Muscle of leg (tissue), 16 donors: ENCODE measurements at places on chromosomes 1 and 21.

- peak; percentile 81 for DNase-seq
Measured at GRCh38 chr1:177209357-177209756, 38.6 kb downstream of the BRINP2 start.

DNA sequence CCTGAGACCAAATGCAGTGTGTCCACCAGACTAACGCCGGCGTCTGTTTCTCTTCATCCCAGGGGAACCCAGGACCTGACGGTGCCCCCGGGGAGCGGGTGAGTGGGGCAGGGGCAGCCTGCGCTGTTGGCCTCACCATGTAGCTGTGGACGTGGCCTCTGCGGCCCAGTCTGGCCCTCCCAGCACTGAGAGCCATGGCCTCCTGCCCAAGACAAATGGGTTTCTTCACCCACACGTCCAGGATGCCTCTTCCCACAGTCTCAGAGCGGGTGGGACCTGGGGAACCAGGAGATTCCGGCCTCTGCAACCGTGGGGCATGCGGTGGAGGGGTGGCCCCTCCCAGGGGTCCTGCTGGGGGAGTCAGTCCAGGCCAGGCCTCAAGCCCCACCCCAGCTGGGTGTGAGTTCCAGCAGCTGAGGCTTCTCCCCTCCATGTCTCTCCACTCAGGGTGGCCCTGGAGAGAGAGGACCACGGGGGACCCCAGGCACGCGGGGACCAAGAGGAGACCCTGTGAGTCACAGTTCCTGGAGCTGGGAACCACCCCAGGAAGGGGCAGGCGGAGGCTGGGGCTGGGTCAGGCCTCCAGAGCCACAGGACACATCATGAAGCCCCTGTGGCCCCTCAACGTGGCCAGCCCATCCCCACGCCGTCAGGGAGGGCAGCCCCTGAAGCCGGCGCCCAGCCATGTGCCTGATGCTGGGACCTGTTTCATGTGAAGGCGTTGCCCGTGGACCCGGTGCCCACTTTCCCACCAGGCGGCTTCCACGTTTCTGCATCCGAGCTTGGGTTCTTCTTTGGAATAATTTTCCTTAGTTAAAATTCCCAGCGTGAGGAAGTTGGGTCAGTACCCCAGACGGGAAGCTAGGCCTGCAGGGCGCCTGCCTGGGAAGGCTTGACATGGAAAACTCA lies 11.0 kb downstream of the COL6A1 start:
- no peak for DNase-seq

DNA sequence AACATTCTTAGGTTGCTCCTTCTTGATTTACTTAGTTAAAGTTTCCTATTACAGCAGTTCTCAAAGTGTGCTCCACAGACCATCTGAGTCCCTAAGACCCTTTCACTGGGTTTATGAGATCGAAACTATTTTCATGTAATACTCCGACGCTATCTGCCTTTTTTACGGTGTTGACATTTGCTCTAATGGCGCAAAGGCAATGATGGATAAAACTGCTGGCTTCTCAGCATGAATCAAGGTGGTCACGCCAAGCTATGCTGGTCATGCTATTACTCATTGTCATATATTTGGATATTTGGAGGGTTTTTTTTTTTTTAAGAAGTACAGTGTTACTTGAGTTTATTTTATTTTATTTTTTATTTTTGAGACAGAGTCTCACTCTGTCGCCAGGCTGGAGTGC lies 235.1 kb downstream of the KIF26B start:
- DNase-seq = no peak

- DNase-seq = no peak
Measured at GRCh38 chr1:60994369-60994768, 88.0 kb upstream of the NFIA start.

DNA sequence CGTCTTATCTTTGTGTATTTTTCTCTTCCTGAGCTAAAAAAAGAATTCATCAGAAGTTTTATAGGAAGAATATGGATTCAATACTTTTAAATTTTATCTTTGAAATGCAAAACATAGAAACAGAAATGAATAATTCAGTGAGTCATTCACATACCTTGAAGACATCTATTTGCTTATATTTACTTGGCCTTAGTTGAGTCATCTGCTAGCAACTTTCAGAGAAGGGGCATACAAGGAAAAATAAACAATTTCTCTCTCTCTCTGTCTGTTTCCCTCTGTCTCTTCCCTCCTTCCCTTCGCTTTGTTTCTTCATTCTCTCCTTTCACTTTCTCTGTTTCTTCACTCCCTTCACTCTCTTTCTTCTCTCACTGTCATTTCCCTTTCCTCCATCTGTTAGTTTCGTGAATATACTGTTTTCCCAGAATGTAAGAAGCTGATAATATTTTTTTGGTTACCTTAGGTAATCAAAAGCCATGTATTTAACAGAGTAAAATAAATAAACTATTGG lies 477.2 kb downstream of the BRINP3 start:
- DNase-seq = no peak

DNA sequence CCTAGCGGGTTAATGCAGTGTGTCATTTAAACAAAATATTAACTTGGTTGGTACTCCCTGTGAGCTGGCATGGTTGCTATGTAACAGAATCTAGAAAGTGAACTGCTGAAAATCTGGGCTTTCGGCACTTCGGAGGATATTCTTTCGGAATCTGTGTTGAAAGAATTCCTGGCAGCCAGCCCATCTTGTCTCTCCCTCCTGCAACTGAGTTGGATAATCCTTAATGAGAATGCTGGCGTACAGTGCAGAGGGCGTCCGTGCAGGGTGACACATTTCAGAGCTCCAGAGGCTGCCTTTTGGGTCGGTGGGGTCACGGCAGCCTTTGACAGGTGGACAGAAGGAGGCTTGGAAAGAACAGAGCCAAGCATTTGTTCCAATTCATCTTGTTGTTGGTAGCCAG lies 3.7 kb downstream of the KAZN start:
- DNase-seq = peak; percentile 79

GRCh38 chr21:41957991-41958766 lies 4.4 kb upstream of the C2CD2 start:
- DNase-seq = peak; percentile 95

DNA sequence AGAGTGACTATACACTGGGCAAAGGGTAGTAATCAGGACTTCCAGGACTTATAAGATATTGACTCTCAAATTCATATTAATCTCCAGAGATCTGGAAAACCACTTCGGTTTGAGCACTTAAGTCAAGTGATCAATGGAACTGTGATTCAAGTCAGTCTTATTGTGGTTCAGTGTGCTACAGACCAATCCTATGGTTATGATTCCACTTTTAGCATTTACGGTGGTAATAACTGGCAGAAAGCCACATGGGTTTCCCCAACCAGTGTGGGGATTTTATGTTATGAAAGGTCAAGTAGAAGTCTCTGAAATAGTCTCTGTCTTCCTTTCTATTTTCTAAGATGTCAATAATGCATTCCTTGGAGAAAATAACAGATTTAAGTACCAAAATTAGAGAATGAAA lies 151.3 kb upstream of the NEGR1 start:
- no peak for DNase-seq

- DNase-seq = no peak
Measured at GRCh38 chr1:55233145-55233777, 18.1 kb upstream of the USP24 start.

DNA sequence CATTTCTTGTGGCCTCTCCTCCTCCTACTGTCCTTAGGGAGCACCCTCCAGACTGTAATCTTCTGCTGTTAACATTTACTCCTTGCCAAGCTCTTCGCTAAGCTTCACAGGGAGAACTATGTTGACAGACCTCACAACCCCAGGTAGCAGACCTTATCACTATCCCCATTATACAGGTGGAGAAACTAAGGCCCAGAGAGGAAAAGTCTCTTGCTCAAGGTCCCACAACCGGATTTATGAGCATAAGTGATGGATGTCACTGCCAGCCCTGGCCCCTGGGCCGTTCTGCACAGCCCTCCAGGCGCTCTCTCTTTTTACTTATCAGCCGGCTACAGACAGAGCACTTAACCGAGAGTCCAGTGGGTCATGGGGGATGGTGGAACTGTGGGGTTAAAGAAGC lies 18.1 kb downstream of the LYPD8 start:
- no peak for DNase-seq

GRCh38 chr21:31634993-31635392 lies 24.5 kb upstream of the SOD1 start:
- DNase-seq = no peak

GRCh38 chr1:67957066-67957465 lies 93.4 kb downstream of the DIRAS3 start:
- DNase-seq = peak; percentile 92

DNA sequence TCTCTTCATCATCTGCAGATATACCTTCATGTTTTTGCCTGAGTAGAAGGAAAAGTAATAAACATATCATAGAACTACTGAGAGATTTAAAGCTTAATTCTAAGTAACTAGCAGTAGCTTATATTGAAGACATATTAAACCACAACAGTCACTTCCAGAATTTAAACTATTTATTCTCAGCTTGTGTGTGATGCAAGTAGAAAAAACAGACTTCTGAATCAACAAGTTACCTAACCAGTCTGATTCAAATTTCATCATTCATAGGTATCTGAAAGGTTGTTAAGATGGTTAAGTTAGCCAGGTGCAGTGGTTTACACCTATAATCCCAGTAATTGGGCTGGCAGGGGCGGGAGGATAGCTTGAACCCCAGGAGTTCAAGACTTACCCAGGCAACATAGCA lies 41.9 kb downstream of the SPAG17 start:
- DNase-seq = no peak

- no peak for DNase-seq
Measured at GRCh38 chr1:56092684-56093570, 486.4 kb downstream of the PLPP3 start.

GRCh38 chr1:23555986-23556634 lies 3.2 kb downstream of the ID3 start:
- peak; percentile 47 for DNase-seq

DNA sequence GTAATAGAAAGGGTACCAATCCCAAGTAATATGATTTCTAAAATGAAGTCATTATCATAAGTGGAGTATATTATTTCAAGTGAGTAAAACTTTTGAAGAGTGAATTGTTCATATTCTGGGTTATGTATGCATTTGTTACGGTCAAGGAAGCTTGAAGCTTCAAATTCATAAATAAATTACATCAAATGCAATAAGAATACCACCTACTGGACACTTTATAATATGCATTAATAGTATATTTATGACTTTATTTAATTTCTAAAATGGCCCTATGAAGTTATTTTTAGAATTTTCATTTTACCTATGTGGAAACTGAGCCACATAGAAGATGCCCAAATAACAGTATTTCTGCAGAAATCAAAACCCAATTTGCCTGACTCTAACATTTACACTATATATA lies 260.6 kb downstream of the SMYD3 start:
- no peak for DNase-seq

DNA sequence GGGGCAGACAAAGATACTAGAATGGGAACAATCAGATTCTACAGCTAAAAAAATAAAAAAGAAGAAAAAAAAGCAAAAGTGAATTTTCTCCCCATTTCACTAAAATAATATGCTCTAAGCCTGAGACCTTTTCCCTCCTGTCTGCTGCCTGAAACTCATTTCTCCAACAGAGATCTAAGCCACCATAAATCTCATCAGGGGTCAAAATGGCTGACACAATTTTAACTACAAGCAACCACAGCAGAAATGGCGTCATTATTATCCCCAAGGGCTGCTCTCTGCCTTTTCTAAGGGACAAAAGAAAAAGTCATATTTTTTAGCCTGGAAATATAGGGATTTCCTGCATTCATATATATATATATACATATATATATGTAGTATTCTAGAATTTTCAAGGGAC lies 183.7 kb upstream of the CAMK1G start:
- no peak for DNase-seq

DNA sequence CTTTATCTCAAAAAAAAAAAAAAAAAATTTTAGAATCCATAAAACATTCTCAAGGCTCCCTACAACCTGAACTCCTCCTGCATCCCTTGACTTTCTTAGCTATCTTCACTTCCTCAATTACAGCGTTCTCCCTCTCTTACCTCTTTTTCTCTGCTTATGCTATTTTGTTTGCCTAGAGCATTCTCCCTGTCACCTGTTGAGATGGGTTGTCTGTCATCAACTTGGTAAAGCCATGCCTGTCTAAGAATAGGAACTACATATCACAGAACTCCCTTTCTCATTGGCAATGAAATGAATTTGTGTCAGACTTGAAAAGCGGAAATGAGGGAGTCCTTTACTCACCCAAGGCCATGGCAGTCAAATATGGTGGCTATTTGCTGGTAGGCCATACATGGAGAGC lies 129.6 kb upstream of the CACHD1 start:
- no peak for DNase-seq

DNA sequence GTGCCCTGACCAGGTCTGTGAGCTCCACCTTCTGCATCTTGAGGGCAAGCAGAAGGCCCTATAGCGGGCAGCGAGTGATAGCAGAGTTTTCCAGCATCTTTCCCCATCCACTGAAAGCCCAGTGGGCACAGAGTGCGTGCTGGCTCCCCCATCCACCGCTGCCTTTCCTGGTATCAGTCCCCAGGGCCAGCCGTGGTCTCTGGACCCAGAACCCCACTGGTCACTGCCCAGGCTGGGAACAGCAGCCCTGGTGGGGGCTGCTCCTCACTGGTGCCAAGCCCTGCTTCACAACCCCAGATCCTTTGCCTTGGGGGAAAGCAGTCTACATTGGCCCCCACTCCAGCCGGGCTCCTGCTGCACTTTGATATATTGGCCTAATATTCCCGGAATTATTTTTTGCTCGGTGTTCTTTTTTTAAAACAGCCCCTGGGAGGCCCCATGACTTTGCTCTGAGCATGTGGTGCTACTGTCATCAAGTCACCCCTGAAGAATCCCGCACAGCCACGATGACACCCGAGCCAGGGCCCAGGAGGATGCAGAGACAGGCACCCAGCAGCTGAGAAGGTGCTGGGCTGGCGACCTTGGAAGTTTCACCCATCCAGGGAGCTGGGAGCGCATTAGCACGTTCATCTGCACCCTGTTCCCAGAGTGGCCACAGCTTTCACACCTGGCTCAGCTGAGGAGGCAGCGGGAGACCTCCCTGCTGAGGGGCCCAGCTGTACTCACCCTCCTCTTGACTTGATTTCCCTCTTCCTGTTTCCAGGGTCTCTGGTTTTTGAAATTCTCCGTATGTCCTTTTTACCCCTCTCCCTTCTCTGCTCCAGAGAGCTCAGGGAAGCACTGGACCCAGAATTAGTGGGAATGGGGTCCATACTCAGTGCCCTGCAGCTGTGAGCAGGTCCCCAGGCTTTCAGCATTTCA lies 56.9 kb downstream of the KLHDC7A start:
- no peak for DNase-seq
